ENCODE measurements at places on chromosomes 12 and 14.

- no peak for DNase-seq
Observed at GRCh38 chr12:131218026-131218922, 264.6 kb downstream of the ADGRD1 start.

DNA sequence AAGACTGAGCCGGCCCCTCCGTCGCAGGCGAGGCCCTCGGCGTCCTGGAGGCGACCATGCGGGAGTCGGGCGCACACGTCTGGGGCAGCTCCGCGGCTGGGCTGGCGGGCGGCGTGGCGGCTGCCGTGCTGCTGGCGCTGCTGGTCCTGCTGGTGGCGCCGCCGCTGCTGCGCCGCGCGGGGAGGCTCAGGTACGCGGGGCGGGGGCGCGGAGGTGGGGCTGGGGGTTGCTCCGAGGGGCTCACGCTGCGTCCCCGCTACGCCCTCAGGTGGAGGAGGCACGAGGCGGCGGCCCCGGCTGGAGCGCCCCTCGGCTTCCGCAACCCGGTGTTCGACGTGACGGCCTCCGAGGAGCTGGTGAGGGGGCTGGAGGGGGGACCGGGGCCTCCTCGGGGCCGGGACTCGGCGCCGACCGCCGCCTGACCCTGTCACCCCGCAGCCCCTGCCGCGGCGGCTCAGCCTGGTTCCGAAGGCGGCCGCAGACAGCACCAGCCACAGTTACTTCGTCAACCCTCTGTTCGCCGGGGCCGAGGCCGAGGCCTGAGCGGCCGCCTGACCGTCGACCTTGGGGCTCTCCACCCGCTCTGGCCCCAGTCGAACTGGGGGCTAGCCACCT is 7.8 kb downstream of the AMN start:
- no peak for DNase-seq

- DNase-seq, result no peak
Observed at GRCh38 chr14:58533446-58533845, 104.3 kb upstream of the DACT1 start.

DNA sequence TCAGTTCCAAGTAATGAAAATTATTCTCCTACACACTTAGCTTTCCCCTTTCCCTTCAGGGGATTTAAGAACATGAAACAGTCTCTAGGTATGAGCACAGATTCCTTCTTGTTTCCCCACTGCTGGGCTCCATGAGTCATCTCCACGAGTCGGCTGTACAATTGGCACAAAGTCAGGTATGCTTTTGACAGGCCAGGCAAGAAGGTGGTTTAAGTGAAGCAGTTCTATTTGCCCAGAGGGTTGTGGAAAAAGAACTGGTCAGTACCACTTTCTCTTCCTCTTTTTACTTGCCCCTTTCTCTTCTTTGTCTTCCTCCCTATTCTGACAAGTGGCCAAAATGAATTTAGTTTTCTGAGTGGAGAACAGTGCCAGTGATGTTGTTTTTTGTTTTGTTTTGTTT is 16.3 kb downstream of the DYNC1H1 start:
- no peak for DNase-seq

DNA sequence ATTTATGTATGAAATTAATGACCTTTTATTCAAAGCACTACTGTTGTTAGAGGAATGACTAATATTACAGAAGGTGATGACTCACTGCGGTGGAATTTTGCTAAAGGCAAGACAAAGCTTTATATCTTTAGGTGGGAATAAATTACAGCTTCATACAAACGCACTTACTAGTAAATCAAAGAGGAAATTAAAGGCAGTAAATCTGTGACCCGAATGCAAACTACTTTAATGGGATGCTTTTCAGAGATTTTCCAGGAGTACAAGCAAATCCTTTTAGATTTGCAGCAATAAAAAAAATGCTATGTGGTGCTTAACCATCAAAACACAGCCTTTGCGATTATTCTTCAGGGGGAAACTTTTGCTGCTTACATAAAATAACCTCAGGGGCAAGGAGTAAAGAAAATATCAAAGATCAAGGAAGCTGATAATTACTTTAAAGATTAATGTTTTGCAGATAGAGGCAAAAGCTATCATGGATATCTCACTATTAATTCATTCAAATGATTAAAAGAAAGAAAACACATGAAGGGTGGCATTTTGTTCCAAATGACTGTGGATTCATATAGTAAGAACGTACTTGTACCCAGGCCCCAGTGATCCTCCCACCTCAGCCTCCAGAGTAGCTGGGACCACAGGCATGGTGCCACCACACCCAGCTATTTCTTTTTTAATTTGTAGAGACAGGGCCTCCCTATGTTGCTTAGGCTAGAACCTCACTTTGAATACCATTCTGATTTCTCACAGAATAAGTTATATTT is 98.9 kb downstream of the DENND5B start:
- no peak for DNase-seq

DNA sequence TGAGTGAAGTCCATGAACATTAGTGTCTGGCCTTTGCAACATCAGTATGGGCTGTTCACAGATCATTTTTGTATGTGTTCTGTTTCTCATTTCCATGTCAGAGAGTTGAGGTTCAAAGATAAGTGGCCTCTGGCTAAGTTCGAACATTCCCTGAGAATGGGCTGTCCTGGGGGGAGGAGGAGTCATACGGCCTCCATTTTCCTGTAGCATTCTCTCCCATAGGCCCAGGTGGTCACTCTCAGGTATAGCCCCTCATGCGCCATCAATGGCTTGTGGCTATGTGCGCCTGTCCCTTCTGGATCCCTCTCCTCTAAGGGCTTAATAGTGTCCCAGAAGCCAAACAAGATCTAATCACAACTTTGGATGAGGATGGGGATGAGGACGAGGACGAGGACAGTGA is 165.0 kb downstream of the PAX9 start:
- DNase-seq, result no peak

DNA sequence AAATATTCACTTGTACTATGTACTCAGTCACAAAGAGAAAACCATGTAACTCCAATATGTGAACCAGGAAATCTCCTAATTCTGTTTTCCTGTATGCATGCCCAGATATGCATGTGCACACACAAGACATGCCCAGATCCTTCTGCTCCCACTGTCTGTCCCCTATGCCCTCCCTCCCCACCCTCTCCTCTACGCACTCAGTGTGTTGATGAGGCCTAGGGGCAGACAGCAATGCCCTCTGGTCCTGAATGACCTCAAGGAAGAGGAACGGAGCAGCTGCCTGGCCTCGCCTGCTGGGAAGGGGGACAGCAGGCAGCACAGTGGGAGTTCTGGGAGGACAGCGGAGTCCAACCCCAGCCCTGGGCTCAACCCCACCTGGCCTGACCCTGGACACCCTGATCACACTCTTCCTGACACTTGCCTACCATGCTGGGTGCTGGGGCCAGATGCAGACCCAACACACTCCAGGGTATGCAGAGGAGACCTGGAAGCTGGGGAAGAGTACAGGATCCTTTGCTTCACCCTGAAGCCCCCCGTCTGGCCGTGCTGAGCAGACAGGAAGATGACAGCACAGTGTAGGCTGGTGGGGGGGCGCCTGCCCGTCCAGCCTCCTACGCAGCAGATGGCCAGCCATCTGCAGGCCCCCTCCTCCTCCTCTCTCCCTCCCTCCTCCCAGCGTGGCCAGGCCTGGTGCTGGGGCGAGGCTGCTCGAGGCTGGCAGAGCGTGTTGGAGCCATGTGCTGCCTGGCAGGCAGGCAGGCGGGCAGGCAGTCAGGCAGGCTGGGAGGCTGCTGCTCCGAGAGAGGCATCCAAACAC is 106.6 kb upstream of the NCOR2 start:
- DNase-seq, result no peak

DNA sequence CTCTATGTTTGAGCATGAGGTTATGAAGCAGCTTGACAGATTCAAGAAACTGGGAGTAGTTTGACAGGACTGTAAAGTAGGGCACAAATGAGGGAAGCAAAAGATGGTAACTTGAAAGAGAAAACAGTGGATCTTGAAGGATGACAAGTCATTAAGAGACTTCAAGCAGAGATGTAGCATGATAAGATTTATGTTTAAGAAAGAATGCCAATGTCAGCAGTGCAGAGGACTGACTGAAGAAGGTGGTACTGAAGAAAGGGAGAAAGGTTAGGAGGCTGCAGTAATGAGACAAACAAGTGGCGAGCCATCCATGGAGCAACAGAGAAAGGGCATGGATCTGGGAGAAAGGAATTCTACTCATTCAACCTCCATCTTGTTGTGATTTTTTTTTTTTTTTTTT is 120.2 kb upstream of the RAP1B start:
- no peak for DNase-seq

GRCh38 chr14:40229676-40230075 is 797.4 kb upstream of the FBXO33 start:
- DNase-seq, result no peak

DNA sequence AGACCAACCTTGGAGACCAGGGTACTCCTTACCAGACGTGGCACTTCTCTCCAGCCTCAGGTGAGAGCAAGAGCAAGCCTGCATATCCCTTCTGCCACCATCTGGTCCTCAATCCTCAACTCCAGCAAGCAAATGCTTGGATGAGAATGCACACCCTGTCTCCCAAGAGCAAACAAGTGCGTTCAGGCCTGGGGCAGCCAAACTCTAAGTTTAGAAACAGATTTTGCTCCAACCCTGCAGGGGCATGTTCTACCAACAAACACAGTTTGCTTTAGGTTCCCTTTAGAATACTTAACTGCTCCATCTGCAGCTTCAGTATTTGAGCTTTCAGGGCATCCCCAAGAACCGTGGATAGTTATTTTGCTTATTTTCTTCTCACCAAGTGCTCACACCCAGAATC is 55.9 kb upstream of the FICD start:
- DNase-seq, result no peak

GRCh38 chr12:62762645-62763044 is 172.3 kb downstream of the PPM1H start:
- no peak for DNase-seq

GRCh38 chr12:102722147-102722546 is 194.9 kb downstream of the PAH start:
- no peak for DNase-seq

- DNase-seq, result no peak
Observed at GRCh38 chr12:18074001-18074400, 16.0 kb downstream of the RERGL start.

GRCh38 chr12:67986632-67987031 is 2.6 kb upstream of the IFNG-AS1 start:
- no peak for DNase-seq

- DNase-seq, result no peak
Observed at GRCh38 chr12:49818241-49818895, 9.8 kb downstream of the NCKAP5L start.

GRCh38 chr14:94897561-94897960 is 127.6 kb upstream of the GSC start:
- no peak for DNase-seq

DNA sequence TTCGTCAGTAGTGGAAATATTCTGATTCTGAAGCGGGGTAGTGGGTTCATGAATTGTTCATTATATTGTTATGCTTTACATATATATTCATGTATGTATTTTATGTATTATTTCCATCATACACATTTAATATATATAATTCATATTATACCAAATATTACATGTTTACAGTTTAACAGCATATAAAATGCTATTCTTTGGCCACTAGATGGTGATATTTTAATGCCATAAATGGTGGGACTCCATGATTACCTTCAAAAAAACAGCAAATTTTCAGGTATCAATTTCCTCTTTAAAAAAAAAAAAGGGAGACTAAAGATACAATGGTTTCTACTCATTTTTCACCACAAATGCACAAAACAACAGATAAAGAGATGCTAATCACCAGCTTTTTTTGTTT is 41.0 kb downstream of the BDKRB1 start:
- DNase-seq, result no peak

DNA sequence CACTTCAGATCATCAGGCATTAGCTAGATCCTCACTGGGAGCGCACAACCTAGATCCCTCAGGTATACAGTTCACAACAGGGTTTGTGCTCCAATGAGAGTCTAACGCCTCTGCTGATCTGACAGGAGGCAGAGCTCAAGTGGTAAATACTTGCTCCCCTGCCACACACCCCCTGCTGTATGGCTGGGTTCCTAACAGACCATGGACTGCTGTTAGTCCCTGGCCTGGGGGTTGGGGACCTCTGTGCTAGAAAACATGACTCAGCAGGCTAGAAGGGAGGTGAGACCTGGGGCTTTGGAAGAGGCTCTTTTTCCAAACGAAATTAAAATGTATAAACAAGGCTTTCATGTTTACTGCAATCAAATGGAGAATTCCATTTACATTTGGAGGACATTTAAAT is 691.1 kb downstream of the FLRT2 start:
- DNase-seq, result no peak

- no peak for DNase-seq
Observed at GRCh38 chr12:75505706-75506312, 5.6 kb downstream of the KRR1 start.

- no peak for DNase-seq
Observed at GRCh38 chr12:82474181-82474797, 116.0 kb downstream of the METTL25 start.

- no peak for DNase-seq
Observed at GRCh38 chr12:13368431-13368830, 171.9 kb downstream of the EMP1 start.

GRCh38 chr12:92506460-92506859 is 196.3 kb upstream of the PLEKHG7 start:
- DNase-seq, result no peak

DNA sequence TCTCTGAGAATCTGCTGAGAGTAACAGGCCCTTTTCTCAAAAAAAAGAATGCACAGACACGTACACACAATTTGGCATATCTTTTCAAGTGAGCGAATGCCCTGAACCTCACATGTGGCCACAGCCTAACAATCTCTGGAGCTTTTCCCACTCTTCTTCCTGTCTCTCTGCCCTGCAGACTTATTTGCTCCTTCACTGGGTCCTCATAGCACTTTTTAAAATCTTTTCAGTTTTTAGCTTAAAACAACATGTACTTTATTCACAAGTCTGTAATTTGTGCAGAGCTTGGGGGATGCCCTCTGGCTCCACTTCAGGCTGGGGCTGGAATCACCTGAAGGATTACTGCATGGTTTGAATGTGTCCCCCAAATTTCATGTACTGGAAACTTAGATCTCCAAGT is 9.0 kb downstream of the MAP1LC3B2 start:
- no peak for DNase-seq

GRCh38 chr12:68470664-68471328 is 138.6 kb upstream of the MDM1 start:
- DNase-seq, result no peak

DNA sequence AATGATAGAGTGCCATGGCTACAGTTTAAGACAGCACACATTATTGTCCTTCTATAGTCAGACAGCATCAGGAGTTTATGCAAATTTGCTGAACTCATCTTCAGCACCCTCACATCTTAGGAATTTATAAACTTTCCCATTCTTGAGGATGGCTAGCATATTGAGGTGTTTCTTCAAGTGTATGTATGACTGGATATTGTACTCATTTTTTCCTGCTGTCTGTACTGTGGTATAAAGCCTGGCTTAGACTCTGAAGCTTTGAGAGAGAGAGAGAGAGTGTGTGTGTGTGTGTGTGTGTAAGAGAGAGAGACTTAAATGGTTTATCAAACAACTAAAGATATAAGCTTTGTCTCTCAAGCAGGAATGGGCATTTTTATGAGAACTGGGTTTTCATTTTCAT is 161.6 kb downstream of the PIK3C2G start:
- DNase-seq, result no peak

GRCh38 chr14:90034835-90035525 is 26.8 kb upstream of the KCNK13 start:
- no peak for DNase-seq

GRCh38 chr12:112627851-112628250 is 163.7 kb upstream of the RPH3A start:
- no peak for DNase-seq

- no peak for DNase-seq
Observed at GRCh38 chr14:103072595-103073366, 11.2 kb upstream of the LBHD2 start.

- no peak for DNase-seq
Observed at GRCh38 chr14:29630566-29631160, 297.0 kb downstream of the PRKD1 start.

- no peak for DNase-seq
Observed at GRCh38 chr14:56199982-56200577, 81.9 kb downstream of the PELI2 start.

Measured in activated gamma-delta T cell treated with anti-CD3 and anti-CD28 coated beads, Interleukin-2, amount 50 U/mL, for 16 hours (primary cell).